ENCODE measurements at places on chromosomes 7 and 10.

DNA sequence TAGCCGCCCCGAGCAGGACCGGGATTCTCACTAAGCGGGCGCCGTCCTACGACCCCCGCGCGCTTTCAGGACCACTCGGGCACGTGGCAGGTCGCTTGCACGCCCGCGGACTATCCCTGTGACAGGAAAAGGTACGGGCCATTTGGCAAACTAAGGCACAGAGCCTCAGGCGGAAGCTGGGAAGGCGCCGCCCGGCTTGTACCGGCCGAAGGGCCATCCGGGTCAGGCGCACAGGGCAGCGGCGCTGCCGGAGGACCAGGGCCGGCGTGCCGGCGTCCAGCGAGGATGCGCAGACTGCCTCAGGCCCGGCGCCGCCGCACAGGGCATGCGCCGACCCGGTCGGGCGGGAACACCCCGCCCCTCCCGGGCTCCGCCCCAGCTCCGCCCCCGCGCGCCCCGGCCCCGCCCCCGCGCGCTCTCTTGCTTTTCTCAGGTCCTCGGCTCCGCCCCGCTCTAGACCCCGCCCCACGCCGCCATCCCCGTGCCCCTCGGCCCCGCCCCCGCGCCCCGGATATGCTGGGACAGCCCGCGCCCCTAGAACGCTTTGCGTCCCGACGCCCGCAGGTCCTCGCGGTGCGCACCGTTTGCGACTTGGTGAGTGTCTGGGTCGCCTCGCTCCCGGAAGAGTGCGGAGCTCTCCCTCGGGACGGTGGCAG is at the start of gene MGMT:
Gene MGMT (plus strand): TSS at position 539 of the 656 bp plus-strand sequence.
- peak; percentile 90 for DNase-seq

DNA sequence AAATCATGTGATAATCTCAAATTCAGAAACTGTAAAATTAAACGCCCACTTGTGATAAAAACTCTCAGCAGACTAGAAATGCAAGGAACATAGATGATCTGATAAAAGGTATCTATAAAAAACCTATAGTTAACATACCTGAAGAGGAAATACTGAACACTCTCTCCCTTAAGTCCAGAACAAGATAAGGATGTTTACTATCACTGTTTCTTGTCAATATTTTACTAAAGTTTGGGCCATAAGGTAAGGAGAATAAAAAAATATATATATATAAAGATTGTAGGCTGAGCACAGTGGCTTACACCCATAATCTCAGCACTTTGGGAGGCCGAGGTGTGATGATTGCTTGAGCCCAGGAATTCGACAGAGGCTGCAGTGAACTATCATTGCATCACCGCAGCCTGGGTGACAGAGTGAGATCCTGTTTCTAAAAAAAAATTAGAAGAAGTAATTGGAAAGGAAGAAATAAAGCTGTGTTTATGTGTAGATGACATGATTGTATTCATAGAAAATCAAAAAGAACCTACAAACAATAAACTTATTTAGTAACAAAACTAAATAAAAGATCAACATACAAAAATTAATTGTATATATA is 28.4 kb downstream of the MPLKIP start:
- no peak for DNase-seq

DNA sequence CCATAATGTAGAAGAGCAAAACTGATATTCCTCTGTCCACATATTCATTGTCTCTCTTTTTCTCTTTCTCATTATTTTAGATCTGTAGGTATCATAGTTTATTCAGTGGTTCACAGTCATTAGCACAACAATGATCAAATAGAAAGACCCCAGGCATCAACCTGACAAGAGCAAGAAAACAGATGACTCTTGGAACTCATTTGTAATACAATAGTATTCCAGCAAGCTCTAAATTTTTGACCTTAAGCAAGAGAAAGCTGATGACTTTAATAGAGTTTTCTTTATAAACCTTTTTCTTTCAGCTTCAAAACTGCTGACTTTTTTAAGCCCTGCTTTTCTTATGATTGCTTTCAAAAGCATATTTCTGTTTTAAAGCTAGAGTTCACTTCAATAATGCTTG is 507.5 kb upstream of the SORCS1 start:
- DNase-seq: no peak

- DNase-seq: no peak
Observed at GRCh38 chr10:128972036-128972405, 495.0 kb upstream of the MGMT start.

- DNase-seq: no peak
Observed at GRCh38 chr7:4742051-4742573, 33.3 kb upstream of the AP5Z1 start.

Data from dermis blood vessel endothelial cell (primary cell).